Left ventricle myocardium superior (tissue), 1 donor: ENCODE measurements at places on chromosomes 5 and 9.

GRCh38 chr9:101398930-101399642, 435 bp downstream of the ZNF189 start:
- no peak for DNase-seq

DNA sequence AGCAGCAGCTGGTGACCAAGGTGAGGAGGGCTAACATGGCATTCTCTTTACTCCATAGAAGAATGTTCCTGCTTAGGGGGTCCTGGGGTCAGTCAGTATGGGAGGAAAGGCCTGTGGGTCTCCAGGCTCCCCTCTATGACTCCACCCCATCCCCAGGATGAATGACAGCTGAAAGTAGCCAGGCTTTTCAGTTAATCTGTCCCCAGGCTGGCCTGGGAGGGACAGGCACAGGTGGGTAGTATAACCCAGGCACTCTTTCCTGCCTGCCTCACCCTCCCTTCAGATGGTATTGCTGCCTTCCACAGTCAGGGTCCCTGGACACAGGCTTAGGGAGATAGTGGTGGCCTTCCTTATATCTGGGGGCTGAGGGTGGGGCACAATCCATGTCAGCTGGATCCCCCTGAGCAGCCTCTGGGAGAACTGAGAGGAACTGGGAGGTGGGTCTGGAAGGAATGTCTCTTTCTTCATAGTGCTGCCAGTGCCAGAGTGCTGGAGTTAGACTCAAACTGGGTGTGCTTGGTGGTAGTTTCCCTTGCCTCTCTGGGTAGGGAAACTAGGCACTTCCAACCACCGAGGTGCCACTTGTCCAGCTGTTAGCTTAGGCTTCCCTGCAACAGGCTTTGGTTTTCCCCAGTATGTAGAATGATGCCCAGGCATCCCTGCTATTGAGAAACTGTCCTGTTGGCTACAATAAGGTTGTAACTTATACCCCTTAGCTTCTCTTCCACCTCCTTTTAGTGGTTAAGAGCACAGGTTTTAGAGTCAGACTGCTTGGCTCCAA, 27.8 kb downstream of the LARP1 start:
- no peak for DNase-seq

DNA sequence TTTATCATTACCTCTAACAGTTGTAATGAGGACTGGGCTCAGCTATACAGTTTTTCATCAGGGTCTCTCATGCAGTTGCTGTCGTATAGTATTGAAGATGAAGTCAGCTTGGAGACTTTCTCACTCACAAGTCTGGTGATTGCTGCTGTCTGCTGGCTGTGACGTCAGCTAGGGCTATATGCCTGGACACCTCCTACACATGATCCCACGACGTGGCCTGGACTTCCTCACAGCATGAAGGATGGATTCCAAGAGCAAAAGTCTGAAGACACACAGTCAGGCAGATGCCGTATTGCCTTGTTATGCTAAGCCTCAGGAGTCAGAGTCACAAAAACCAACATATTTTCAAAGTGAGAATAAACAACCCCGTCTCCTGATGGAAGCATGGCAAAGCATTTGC, 193.3 kb downstream of the LURAP1L start:
- no peak for DNase-seq

GRCh38 chr5:133756756-133757155, 144.4 kb upstream of the FSTL4 start:
- DNase-seq, result no peak

- no peak for DNase-seq
These were observed 37.2 kb downstream of the MARVELD2 start for GRCh38 chr5:69451941-69452647.

DNA sequence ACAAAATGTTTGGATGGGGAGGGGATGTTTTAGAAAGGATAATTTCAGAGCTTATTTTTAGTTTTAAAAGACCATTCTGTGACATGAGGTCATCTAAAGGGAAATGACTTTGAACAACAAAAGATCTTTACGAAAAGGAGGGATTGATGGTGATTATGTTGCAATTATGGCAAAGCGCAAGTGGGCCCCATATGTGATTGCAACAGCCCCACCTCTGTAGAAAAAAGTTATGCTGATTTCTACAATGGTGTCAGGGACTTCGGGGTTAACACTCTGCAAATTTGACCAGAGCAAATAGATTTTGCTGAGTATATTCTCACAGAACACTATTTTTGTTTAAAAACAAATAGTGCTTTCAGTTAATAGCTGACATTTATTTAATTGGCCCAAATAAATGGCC, 312.8 kb downstream of the NSG2 start:
- no peak for DNase-seq

DNA sequence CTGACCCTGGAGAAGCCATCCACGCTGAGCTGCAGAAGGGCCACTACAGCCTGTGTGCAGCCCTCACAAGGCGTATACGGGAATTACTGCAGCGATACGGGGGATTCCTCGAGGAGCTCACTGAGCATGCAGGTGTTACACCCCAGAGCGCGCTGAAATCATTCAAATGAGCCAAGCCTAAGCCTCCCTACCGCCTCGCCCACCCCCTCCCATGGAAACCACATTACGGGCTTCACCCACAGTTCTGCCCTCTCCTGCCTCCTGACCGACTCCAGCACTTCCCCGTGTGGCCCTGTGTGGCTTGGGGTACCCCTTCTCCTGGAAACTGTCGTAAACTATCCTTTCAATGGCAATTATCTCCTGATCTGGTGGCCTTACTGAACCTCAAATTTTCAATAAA, 13.3 kb downstream of the SURF6 start:
- no peak for DNase-seq

DNA sequence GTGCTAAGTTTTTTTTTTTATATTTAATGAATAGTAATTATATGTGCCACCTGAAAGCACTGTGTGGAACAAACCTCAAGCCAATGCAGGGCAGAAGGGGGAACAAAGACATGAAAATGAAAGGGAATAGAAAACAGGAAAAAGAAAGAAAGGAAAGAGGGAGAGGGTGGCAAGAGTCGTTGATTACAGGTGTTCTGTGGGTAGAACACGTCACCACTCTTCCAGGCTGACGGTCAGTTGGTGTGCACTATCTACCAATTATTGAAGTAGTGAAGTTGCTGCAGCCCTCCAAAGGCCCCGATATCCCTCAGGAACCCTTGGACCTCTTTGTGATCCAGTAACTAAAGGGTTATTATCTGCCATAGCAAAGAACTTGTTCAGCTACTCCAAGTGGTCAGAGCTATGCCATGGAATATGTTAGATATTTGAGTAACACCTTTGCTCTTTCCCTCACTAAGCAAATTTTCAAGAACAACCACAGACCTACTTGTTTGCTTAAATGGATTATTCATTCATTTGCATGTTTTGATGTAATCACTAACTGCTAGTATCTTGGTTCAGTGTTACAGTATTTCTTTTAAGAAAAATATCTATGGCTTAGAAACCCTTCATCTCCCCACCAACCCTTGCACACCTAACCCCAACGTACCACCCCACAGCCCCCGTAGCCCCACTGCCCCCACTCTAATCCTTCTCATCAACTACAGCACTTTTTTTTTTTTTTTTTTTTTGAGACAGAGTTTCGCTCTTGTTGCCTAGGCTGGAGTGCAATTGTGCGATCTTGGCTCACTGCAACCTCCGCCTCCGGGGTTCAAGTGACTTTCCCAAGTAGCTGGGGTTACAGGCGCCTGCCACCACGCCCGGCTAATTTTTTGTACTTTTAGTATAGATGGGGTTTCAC, 31.3 kb downstream of the FYB1 start:
- no peak for DNase-seq

- peak; percentile 69 for DNase-seq
These were observed 194.1 kb downstream of the AOPEP start for GRCh38 chr9:94920420-94921091.

DNA sequence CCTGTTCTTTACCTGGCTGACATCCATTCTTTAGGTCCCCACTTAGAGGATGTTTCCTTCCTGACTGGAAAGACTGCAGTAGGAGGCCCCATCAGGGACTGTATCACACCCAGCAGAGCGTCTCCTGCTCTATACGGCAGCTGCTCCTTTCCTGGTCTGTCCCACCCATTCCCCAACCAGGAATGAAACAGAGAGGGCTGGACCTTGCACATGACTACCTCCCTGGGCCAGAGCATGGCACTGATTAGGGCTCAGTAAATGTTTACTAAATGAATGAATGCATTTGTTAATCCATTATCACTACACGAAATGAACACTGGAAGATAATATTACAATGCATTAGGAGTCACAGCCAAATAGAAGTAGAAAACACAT, 76.4 kb downstream of the ABCA1 start:
- DNase-seq, result no peak

DNA sequence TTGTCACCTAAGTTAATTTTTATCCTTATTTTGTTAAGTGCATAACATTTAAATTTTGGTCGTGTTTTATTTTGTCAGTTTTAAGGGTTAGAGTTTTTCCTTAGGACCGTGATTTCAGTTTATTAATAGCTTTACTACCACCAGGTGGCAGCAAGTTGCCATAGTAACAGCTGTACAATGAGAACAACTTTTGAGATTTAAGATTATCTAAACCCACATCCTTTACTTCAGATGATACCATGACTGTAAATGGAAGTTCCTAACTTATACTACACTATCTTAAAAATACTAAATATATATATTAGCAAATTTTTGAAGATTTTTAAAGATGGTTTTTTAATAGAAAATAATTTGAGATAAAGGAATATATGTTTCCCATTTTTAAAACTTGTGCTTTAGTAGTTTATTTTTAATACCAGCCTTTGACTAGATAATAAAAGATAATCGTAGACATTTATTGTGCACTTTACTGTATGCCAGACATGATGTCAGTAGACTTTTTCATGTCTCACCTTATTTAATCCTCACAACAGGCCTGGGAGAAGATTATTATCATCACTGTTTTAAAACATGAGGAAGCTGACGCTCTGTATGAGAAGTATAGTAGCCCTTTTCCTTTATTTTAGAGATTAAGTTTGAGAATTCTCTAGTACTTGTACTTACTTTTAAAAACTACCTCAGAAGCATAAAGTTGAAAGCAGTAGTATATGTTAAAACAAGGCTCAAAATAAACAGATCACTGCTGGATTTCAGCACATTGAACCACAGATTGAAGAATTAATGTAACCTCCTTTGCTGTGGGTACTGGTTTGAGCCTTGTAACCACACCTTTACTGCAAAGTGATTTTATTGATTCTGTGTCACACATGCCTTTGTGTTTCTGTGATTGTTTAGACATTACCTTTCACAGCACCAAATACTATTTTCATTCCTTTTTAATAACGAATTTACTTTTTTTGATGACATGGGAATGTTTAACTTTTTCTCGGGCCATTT, 27.5 kb downstream of the SREK1 start:
- no peak for DNase-seq

DNA sequence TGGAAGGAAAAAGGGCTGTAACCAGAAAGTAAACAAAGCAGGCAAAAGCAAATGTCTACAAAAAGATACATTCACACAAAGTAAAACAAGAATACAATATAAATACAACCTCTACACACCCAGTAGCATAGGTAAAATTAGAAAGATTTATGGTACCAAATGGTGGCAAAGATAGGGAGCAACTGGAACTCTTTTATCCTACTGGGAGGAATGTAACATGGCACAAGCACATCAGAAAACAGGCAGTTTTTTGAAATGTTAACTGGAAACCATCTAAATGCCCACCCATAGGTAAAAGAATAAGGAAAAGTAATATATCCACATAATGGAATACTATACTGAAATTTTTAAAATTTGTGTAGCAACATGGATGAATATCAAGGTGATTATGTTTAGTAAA, 8.7 kb upstream of the ARL14EPL start:
- DNase-seq, result no peak

GRCh38 chr5:177455036-177455660, 8.5 kb downstream of the PRR7 start:
- peak; percentile 87 for DNase-seq

GRCh38 chr5:6408627-6409446, 30.5 kb upstream of the MED10 start:
- no peak for DNase-seq

- DNase-seq, result no peak
These were observed 68.2 kb downstream of the FAM114A2 start for GRCh38 chr5:153970496-153970895.

- no peak for DNase-seq
These were observed 218.4 kb upstream of the TMEM161B start for GRCh38 chr5:88487066-88487465.

DNA sequence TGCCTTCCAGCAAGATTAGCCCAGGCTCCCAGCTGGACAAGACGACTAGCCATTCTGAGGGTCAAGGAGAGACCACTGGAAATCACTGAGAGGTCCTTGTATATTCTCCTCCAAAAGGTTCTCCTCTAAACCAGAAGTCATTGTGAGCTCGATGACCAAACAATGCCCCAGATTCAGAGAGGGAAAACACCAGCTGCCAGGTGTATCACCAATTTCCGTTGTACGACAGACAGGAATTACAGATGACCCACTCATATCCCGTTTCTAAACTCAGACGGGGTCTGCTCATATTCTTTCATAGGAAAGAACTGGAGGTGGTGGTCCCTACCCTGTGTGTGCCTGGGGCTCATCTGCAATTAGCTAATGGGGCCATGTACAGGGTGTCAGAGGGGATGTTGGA, 14.2 kb downstream of the FAXDC2 start:
- DNase-seq, result no peak

- DNase-seq, result no peak
These were observed 19.9 kb downstream of the POU5F2 start for GRCh38 chr5:93721511-93721910.
